ENCODE measurements at places on chromosomes 16 and 17. TPM values are rescaled to one million over a fixed set of nuclear protein-coding genes. Genes with fewer than 3 reads are reported as not detected.

Gene ADCY9
- total RNA-seq, result 9.5 TPM

Gene ENO3
- 2.3 TPM for total RNA-seq

Gene GJD3
- 0.31 TPM for total RNA-seq

Gene WNK4
- total RNA-seq, result 0.31 TPM

Gene HSD17B2
- total RNA-seq, result 0.47 TPM
